ENCODE measurements at places on chromosomes 16 and 17.

- DNase-seq: no peak
These were observed 594 bp upstream of the ABCA6 start for GRCh38 chr17:69142175-69142802.

- DNase-seq: no peak
These were observed 489 bp downstream of the ZC3H18 start for GRCh38 chr16:88570691-88571092.

GRCh38 chr16:3607161-3607560 is 4.2 kb downstream of the SLX4 start:
- DNase-seq: no peak

DNA sequence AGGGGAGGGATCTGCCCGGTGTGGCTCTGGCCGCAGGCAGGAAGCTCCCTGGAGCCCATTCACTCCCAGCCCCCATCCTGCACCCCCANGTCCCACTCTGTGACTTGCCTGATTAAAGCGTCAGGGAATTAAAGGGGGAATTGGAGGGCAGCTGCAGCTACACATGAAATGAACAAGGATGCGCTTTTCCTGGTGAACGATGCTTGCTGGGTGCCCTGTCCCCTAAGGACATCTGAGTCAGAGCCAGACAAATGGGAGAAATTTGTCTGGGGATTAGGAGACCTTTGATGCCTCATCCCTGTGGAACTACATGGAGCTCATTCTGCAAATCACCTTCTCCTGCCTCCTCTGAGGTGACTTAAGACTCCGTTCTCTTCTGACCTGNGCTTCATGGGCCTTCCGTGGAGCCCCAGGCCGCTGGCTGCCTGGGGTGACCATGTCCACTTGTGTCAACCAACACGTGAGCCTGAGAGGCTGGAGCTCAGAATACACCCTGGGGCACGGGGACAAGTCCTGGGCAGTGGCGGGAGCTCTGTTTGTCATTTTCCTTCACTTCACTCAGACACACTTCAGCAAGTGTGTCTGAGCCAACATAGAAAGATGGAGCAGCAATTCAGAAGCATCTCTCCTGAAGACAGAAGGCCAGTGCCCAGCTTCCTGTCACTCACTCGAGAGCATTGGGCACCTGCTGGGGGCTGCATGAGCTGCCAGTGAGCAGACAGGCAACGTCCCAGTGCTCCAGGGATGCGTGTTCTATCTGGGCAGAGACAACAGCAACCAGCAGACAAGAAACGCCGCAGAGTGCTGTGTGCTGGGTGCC is 54.1 kb downstream of the METRNL start:
- peak; percentile 56 for DNase-seq

DNA sequence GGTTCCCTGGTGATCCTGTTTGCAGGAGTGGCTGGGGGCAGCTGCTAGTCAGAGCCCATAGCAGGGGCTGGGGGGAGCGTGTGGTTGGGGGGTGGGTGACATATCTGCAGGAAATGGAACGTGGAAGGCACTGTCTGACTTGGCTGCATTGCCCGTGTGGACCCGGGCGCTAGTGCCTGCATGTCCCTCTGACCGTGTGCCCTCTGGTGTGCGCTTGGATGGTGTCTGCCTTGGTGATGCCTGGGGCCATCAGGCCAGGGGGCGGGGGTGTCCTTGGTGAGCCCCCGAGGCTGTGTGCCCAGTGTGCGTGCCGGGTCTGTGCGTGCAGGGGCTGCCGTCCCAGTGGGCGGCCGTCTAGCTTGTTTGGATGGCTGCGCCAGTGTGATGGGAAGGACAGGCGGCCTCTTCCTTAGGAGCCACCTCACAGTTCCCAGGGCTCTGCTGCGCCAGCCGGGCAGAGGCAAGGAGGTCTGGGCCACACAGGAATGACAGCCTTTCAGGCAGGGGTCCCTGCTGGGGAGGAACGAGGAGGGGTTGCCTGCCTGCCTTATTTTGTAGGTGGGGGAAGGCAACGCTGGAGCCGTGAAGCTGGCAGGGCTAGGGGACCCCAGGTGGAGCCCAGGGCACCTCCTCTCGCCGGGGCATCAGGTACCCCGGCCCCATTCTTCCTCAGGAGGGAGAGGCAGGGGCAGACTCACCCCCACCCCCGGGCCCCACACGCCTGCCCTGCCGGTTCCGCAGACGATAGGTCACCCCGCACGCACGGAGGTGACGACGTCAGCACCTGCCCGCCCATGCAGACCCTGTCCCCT is 693 bp downstream of the NDRG4 start:
- no peak for DNase-seq

DNA sequence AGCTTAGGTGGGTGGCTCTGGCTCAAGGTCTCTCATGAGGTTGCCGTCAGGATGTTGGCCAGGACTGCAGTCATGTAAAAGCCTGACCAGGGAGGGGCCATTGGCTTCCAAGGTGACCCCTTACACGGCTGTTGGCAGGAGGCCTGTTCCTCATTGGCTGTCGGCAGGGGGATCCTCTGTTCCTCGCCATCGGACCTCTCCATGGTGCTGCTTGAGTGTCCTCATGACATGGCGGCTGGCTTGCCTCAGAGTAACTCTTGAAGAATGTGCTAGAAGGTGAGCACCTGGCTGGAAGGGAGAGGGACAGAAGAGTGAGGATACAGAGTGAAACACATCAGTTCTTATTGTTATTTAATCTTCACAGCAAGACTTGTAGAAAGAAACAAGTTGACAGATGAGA is 4.7 kb upstream of the RPRML start:
- DNase-seq: peak; percentile 32

DNA sequence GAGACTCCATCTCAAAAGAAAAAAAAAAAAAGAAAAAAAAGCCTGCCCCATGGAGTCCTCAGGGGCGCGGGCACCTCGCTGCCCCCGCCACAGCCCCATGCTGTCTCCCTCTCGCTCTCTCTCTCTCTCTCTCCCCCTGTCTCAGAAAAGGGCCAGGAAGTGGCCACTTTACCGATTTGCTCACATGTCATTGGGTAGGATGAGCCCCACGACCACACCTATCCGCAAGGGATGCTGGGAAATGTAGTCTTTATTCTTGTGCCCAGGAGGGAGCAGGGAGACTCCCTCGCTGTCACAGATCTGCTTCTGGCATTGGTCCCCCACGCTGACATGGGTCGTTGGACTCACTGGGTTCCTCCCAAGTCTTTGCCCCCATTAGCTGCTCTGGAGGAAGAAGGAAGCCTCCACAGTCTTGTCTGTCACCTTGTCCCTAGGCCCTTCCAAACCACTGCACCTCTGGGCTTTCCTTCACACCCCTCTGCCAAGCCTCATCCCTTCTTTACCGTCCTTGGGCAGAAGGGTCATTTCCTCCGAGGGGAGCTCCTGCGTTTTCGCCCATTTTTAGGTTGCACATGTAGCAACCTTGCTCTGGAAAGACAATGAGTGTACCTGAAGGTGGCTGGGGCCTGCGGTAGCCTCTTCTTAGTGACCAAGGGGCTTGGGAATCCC is 6.9 kb upstream of the GJD3 start:
- peak; percentile 4 for DNase-seq

- DNase-seq: peak; percentile 40
These were observed at the start of gene HBM for GRCh38 chr16:165539-166374. Gene HBM, plus strand, starts transcription at chr16:165978. Its CDS starts 20 bp downstream, at chr16:165998.

DNA sequence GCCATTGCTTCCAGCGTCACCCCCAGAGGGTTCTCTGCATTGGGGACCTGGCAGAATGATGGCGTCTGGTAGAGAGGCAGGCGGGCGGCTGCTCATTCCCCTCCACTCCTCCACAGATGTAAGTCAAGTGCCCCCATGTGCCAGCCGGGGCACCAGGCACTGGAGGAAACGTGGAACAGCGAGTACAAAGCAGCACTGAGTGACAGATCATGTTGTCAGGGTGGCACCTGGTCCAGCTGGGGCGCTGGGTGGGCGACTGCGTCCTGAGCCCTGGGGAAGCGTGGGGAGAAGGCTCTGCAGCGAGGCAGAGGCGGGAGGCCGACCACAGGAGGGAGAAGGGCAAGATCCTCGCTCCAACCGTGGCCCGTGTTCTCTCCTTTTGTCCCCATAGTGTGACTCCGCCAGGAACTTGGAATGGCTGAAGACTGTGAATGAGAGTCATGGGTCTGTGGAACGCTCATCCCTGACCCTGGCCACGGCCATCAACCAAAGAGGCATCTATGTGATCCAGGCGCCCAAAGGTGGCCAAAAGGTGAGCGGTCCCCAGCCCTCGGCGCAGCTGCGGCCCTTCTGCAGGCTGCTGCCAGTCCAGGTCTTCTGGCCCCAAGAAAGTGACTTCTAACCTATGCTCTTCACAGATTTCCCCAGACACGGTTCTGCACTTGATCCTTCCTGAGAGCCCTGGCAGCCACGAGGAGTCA is 76.7 kb downstream of the RNF213 start:
- DNase-seq: no peak

GRCh38 chr17:80769936-80770625 is 221.6 kb upstream of the CHMP6 start:
- DNase-seq: no peak

- no peak for DNase-seq
These were observed 6.6 kb upstream of the CDC42EP4 start for GRCh38 chr17:73318427-73318813.

DNA sequence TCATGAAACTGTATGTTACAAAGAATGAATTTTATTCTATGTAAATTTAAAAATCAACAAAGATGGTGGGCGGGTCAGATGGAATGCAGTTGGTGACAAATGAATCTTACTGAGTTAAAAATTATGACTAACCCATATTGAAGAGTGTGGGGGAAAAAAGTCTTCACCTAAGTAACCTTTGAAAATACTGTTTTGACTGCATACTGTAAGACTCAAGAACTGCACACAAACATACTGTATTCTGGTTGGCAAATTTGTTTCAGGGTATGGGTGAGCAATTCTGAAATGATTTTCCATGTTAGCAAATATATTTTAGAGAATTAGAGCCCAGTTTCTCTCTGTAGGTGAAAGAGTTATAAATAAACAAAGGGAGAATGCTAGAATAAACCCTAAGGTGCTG is 153.7 kb upstream of the KCNJ18 start:
- no peak for DNase-seq

DNA sequence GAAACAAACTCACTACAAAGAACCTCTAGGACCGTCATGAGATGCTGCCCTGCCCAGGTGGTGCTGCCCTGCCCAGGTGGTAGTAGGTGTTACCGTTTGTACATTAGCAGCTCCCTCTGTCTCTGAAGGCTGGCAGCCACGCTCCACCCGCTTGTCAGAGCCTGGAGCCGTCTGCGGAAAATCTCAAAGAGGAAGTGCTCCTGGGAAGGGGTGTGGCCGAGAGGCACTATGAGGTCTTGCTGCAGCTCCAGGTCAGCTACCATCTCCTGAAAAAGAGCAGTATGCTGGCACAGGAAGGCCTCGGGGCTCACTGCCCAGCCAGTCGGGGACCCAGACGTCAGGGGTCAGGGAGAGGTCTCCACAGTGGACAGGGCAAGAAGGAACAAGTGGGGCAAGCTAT is 28.3 kb downstream of the ZNF276 start:
- no peak for DNase-seq

DNA sequence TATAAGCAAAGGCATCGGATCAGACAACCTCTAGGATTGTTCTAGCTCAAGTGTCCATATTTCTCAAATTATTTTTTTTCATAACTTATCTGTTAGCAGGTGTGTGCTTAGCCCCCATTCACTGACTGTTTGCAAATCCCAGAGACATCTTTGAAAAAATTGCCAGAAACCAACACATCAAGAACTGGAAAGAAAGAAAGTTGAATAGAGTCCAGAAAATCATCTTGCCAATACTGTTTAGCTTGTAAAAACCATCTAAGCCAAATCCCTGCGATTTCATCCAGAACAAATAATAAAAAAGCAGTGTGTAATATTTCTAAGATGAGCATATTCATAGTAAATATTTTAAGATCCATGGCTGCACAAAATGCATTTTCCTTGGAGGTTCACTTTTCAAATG is 64.5 kb downstream of the WSCD1 start:
- no peak for DNase-seq

GRCh38 chr17:47789611-47790561 is 31.7 kb downstream of the OSBPL7 start:
- DNase-seq: peak; percentile 88

DNA sequence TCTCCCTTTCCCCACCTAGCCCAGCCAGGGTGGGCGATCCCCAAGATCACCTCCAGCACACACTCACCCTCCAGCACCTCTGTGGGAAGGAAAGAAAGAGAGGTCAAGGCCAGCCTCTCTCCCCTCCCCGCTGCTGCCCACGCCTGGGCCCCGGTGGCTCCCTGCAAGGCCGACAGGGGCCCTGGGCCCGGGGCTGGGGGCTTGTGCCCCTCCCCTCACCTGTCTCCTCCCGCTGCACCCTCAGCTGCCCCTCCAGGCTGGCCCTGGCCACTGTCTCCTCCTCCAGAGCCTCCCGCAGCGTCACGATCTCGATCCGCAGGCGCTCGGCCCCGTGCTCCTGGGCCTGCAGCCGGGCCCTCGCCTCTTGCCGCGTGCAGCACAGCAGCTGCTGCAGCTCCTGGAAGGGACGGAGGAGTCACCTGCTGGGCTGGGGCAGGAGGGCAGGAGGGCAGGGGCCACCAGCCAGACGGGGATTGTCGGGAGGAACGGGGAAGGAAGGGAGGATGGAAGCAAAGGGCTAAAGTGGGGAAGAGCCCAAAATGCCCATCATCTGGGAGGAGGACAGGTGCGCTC is 19.2 kb downstream of the RABEP2 start:
- no peak for DNase-seq

- no peak for DNase-seq
These were observed 3.7 kb downstream of the GGA2 start for GRCh38 chr16:23506606-23506994.

DNA sequence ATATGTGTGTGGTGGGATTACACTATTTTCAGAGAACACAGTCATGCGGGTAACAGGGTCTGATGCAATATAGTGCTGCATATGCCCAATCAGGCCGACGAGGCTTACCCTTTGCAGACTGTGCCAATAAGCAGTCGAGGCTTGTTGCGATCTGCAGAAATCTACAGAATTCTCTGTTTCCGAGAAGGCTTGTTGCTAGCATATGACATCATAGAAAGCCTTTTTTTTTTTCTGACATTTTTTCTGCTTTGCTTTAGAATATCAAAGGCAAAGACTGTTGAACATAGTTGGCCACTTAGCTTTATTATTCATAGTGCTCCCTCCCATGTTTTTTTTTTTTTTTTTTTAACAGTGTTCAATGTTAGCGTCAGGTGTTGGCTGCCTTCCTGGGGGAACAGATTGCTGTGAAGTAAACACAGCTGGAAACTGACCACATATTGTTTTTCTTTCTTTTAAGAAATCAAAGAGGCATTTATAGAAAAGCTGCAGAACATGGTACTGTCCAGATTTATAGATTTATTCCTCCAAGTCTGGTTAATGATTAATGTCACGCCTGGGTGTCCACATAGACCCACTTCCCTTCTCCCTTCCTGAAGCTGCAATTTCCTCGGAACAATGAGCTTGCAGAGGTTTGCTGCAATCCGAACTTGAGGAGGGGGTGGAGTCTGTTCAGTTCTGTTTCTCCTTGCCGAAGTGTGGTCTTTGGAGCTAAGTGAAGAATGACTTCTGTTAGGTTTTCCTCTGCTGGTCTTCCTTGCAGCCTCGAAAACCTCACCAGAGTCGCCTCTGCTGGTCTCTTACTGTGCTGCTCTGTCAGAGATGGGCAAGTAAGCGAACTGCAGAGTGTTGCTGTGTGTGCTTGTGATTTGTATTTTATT is 87.3 kb downstream of the MAP2K6 start:
- DNase-seq: no peak

- DNase-seq: no peak
These were observed 874.3 kb upstream of the EEF2KMT start for GRCh38 chr16:5971924-5972323.

- peak; percentile 19 for DNase-seq
These were observed 26.4 kb downstream of the ARHGAP17 start for GRCh38 chr16:24988593-24989338.

GRCh38 chr17:17844500-17844899 is 7.7 kb upstream of the SREBF1 start:
- DNase-seq: no peak

Data from WERI-Rb-1 (cell line).